NCI-H1092 (cell line): ENCODE measurements at places on chromosomes 13 and 19.

GRCh38 chr19:4867534-4868285 lies at the start of gene PLIN3:
Gene PLIN3 (minus strand): TSS chr19:4867667. CDS start chr19:4861394, 6,273 bp downstream.
- no peak for DNase-seq

DNA sequence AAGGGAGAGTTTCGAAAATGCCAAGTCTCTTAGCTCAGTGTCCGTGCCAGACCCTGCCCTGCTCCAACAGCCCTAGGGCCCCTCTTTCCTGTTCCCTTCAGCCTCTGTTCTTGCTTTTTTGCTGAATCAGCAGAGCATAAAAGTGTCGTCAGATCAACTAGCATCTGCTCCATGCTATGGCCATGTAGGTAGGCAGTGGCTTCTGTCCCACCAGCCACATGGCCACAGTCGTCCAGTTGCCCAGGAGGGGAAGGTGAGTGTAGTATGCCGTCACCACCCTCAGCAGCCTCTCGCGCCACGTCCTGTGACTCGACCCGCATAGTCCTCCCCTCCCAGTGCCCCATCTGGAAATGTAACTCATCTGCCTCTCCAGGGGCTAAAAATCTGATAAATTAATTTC lies 50.9 kb upstream of the ATP11A start:
- no peak for DNase-seq

- no peak for DNase-seq
Measured at GRCh38 chr19:7674010-7675005, 2.6 kb upstream of the MCEMP1 start.

DNA sequence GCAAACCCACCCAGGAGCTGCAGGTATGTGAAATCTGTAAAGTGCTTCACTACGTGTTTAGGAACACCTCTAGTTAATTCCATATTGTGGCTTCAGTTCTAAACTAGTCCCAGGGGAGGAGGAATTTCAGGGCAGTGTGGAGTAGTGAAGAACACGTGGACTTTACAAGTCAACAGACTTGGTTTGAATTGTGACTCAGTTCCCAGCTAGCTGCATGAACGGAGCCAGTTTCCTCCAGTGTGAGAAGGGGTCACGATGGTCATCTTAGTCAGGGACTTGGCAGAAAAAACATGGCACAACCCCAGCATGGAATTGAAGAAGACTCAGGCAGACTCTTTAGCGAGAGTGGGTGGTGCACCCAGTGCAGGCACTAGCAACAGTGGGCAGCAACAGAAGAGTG lies 175.7 kb upstream of the UBL3 start:
- no peak for DNase-seq

DNA sequence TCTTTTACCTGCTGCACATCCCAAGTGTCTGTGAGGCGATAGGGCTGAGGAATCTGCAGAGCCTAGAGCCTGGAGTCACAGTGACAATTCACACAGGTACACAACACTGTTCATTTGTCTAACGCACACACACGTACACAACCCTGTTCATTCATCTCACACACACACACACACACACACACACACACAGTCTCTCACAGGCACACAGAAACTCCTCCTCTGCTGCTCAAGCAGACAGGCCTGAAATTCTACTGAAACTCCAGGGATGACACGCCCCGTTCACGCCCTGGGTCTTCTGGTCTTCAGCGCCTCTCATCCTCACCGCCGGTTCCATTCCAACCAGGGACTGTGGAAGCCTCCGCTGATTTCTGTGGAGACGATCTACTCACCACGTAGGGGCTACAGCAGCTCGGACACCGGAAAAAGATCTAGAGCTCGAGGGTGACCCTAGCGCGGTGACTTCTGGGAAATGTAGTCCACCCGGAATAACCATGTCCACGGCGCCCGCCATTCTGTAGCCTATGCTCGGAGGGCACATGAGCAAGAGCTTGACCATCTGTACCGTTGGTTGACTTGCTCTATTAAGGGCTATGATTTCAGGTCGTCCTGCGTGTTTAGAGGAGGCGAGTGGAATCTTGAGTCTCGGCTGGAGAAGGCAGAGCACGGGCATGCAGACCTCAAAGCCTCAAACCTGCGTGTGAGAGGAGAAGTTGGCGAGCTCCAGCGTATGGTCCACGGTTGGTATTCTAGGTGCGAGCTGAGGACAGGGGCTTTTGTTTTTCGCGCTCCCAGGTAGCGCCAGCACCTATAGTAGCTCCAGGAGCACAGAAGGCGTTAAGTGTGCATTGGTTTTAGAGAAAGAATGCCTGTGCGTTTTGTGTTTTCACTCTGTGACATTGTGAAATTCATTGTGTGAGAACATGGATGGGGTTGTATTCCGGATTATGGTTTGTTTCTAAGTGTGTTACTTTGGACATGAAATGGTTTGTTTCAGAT lies 33.4 kb downstream of the ZNF45 start:
- peak; percentile 5 for DNase-seq

DNA sequence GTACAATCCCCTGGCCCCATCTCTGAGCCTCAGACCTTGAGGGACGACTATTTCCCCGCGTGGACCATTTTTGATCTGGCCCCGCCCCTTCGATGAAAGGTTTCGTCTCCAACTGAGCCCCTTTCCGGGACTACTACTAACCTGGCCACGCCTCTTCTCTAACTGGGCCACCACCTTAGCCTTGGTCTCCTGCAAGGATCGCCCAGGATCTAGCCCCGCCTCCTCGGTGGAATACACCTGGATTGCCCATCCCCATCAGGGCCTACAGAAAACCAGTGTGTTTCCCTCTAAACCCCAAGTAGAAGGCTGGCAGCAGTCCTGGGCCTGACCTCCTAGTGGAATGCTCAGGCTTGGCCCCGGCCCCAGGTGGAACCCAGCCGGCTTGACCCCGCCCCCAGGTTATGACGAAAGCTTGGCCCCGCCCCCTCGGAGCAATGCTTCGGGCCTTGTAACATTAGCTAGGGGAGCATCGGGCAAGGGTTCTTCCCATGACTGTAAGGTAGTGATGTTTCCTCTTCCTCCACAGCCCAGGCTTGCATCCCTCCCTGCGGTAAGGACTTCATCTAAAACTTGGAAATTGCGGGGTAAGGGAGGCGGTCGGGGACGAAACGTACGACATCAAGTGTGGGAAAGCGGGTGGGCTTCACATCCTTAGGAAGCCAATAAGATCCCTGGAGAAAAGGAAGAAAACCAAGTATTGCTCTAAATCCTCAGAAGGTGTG lies 9.1 kb downstream of the SPACA6 start:
- no peak for DNase-seq

- no peak for DNase-seq
Measured at GRCh38 chr13:43611281-43612273, 175.2 kb downstream of the ENOX1 start.
